Tibial artery (tissue), 4 donors: ENCODE measurements at places on chromosomes 12 and 14.
A peak's percentile ranks its signal among the peaks of the same experiment; 100 is the strongest.

GRCh38 chr14:47555333-47555732 lies 120.1 kb downstream of the MDGA2 start:
- H3K27me3 ChIP-seq, result no peaks in the 10 kb centered on the region
- no peak overlapping the region for H3K4me3 ChIP-seq
- H3K27ac ChIP-seq, result no peak overlapping the region
- H3K36me3 ChIP-seq, result no peaks in the 10 kb centered on the region

- no peak overlapping the region for H3K4me3 ChIP-seq
- no peaks in the 10 kb centered on the region for H3K36me3 ChIP-seq
- DNase-seq, result no peak
Observed at GRCh38 chr12:27008081-27008480, 6.1 kb downstream of the TM7SF3 start.

- H3K4me3 ChIP-seq, result no peak overlapping the region
- H3K27me3 ChIP-seq, result no peaks in the 10 kb centered on the region
- H3K4me1 ChIP-seq, result peaks cover 3% of the 10 kb centered on the region
- H3K36me3 ChIP-seq, result peaks cover 32% of the 10 kb centered on the region
- H3K27ac ChIP-seq, result no peak overlapping the region
Observed at GRCh38 chr12:45368841-45369489, 153.1 kb downstream of the ANO6 start.

GRCh38 chr14:64683264-64683663 lies 21.0 kb upstream of the PLEKHG3 start:
- H3K4me1 ChIP-seq, result peaks cover 58% of the 10 kb centered on the region
- peak overlapping the region; percentile 93 for H3K27ac ChIP-seq
- no peaks in the 10 kb centered on the region for H3K36me3 ChIP-seq

DNA sequence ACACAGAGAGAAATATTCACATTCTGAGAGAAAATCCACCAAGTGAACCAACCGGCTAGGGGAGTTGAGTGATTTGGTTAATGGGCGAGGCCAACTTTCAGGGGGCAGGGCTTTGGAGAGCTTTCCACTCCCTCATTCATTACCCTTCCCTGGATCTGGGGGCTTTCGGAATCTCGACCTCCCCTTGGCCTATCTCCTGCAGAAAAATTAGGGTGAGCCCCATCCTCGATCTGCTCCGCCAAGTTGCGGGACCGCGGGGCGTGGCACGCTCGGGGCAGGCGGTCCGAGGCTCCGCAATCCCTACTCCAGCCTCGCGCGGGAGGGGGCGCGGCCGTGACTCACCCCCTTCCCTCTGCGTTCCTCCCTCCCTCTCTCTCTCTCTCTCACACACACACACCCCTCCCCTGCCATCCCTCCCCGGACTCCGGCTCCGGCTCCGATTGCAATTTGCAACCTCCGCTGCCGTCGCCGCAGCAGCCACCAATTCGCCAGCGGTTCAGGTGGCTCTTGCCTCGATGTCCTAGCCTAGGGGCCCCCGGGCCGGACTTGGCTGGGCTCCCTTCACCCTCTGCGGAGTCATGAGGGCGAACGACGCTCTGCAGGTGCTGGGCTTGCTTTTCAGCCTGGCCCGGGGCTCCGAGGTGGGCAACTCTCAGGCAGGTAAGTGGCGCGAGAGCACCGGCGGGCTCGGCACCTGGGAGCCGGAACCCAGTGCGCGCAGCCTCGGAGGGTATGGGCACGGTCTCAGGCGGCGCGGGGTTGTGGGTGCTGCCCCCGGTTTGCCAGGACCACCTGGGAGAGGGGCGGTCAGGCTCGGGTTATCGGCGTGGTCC lies at the start of gene ERBB3:
ERBB3 (plus strand) TSS at position 443 of the 833 bp plus-strand sequence; CDS start at position 579, 136 bp downstream.
- H3K4me3 ChIP-seq, result peak within 1 kb of the TSS; percentile 64
- H3K4me1 ChIP-seq, result peaks cover 22% of the 10 kb centered on the region
- peak; percentile 88 for DNase-seq

DNA sequence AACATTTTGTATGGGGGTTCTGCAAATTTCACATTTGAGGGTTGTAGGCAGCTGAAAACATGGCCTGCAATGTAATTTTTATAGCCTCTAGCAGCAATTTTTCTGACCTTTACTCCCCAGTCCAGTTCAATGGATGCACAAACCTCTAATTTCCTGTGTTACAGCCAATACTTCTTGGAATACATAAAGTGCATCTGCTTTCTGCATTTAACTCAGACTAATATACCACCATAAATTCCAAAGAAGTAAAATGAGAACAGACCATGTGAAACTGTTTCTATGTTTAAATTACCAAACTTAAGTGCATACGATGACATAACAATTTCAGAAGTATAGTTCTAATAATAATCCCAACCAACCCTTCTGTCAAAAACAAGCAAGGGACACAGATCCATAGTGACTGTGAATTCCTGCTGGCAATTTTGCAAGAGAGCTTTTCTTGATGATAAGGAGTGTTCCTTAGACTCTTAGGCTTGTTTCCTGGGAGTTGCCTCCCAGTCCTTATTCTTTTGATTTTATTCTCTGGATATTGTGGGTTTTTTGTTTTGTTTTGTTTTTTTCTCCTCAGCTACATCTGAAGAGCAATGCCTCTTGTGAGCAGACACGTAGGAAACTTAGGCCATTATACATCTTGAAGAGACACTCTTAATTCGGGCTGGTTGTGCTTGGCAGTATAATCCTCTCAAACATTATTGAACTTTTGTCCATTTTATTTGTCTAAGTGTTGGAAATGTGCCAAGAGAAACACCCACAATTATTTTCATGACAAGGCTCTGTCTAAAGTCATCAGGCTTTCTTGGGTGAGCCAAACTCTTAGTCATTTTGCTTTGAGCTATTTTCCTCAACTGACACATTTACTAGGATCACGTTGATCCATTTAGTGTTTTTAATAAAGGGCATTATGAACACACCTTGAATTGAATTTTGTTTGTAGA lies 51.3 kb upstream of the RERGL start:
- H3K27ac ChIP-seq, result peak overlapping the region; percentile 7
- DNase-seq, result no peak
- H3K4me1 ChIP-seq, result peaks cover 10% of the 10 kb centered on the region
- no peak overlapping the region for H3K4me3 ChIP-seq

DNA sequence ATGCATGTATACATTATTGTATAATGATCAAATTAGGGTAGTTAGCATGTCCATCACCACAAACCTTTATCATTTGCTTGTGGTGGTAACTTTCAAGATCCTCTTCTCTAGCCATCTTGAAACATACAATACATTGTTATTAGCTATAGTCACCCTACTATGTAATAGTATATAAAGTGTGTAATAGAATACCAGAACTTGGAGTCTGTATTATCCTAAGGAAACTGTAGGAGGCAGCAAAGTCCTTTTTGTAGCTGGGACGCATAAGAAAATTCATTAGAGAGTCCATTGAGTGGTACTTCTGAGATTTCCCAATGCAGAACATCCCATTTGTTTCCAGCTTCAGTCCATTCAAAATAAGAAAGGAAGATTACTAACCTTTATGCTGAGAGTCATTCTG lies 325.9 kb upstream of the LRFN5 start:
- DNase-seq, result no peak
- no peak overlapping the region for H3K27ac ChIP-seq
- H3K27me3 ChIP-seq, result no peaks in the 10 kb centered on the region
